ENCODE measurements at places on chromosomes 4 and X.

- peak; percentile 67 for DNase-seq
These were observed 2.1 kb upstream of the MTNR1A start for GRCh38 chr4:186557486-186557885.

- no peak for DNase-seq
These were observed 45.5 kb upstream of the RBM47 start for GRCh38 chr4:40675166-40675565.

GRCh38 chrX:39967348-39967747 is 130.4 kb downstream of the BCOR start:
- no peak for DNase-seq

GRCh38 chr4:165612936-165613335 is 234.1 kb downstream of the CPE start:
- DNase-seq: no peak

DNA sequence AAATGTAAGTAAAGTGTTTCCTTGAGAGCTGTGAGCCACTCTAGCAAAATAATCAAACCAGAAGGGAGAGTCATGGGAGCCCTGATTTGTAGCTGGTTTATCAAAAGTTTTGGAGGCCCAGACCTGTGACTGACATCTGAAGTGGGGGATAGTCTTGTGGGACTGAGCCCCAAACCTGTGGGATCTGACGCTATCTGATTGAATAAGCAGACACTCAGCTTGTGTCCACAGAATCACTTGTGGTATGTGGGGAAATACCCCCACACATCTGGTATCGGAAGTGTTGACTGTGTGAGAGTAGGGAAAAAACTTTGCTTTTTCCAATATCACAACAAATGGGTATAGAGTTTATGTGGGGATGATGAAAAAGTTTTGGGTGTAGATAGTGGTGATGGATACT is 35.4 kb downstream of the FUNDC1 start:
- DNase-seq: no peak

- no peak for DNase-seq
These were observed 1928.2 kb upstream of the TENM3 start for GRCh38 chr4:180314972-180315371.

DNA sequence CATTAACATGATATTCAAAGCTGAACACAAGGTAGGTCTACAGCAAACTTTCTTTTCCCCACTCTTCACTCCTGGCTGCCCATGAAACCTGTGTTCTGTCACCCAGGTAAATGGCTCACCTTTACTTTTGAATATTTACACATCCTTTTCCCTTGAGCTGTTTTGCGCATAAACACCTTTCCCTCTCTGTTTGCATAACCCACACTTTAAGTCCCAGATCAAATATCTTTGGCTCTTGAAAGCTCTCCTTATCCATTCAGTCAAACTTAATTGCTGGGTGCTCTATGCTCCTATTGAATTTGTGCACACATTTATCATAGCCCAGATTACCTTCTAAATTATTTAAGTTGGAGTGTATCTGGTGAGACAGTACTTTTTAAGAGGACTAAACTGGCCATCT is 51.7 kb upstream of the ATP8A1 start:
- no peak for DNase-seq

DNA sequence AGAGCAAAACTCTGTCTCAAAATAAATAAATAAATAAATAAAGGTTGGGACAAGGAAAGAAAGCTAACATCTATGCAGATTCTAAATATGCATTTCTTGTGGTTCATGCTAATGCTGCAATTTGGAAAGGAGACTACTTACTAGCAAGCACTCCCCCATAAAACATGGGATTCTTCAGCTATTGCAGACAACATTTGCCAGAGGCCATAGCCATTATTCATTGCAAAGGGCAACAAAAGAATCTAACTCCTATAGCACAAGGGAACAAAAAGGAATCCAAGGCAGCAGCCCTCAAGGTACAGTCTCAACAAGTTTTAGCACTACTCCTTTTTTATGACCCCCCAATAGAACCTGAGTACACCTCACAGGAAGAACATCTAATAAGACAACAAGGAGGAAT is 8.0 kb upstream of the HERC5 start:
- no peak for DNase-seq

DNA sequence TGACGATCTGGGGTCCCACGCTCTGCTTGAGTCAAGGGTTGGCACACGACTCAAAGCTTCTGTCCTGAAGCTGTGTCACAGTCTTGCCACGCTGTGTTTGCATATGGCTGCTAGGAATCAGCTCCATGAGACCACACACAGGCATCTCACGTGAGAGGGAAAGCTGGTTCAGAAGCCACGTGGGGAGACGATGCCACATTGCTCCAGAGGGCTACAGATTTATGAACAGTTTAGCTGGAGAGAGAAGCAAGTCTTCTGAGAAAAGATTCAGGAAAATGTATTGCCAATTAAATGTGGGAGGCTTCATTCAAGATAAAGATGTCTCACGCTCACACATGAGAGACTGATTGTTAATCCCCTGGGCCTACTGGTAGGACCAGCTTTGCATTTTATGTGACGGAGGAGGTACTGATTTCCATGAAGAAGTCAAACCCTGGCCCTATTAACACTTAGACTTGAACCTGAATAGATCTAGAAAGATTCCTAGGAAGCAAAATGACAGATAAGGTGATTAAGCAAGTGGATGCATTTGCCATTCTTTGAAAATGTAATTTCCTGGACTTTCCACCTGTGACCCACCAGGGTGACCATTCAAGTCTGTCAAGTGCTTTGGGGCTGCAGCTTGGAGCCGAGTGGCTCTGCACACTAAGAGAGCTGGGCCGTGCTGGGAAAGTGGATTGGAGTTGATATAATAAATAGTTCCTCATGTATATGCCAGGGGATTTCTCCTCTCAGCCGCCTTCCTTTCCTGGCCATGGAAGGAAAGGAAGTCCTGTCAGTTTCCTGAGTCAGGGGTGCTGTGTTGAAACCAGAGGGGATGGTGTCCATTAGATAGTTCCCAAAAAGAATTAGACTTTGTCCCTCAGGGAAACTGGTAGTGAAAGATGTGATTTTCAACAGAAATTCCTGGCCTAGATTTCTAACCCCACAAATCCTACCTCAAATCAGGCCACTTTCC is 29.0 kb downstream of the ENPP6 start:
- no peak for DNase-seq

DNA sequence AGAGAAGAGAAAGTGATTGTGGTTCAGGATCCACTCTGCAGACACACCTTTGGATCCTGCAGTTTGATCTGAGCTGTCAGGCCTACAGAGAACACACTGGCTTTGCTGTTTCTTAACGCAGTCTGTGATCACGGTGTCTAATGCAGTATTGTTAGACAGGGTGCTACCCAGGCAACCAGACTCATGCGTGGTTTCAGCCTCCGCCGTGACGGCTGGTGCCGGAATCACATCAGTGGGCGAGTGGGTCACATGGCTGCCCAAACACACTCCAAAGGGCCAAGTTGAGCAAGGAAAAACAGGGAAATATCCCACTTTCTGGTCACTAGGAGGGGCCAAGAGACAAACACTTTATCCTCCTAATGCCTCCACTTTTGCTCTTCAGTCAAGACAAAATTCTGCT is 27.5 kb downstream of the CCDC149 start:
- DNase-seq: no peak

- DNase-seq: peak; percentile 72
These were observed 27.3 kb upstream of the JADE1 start for GRCh38 chr4:128782076-128782715.

- no peak for DNase-seq
These were observed 108.3 kb downstream of the TENM3 start for GRCh38 chr4:182351485-182351884.

GRCh38 chr4:15920723-15921591 is 17.6 kb downstream of the FGFBP1 start:
- DNase-seq: peak; percentile 96

- DNase-seq: no peak
These were observed 157.8 kb downstream of the RELL1 start for GRCh38 chr4:37528166-37528885.

- peak; percentile 1 for DNase-seq
These were observed 213.3 kb downstream of the GLUD2 start for GRCh38 chrX:121260596-121261240.

GRCh38 chrX:39582091-39582490 is 515.7 kb downstream of the BCOR start:
- no peak for DNase-seq

DNA sequence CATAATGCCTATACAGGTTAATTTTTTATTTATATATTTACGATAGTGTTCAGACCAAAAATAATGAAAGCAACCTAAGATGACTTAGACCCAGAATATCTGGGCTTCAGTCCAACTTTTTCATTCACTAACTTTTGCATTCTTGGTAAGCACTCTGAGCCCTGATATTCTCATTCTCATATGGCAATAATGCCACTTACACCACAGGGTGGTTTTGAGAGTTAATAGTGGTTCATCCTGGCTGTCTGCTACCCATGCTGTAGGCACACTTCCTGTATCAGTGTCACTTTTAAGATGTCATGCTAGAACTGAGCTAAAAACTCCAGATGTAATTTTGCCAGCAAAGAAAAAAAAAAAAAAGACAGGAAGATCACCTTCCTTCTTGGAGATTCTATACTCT is 508.7 kb upstream of the FMR1 start:
- DNase-seq: no peak

- no peak for DNase-seq
These were observed 200.3 kb downstream of the ANTXR2 start for GRCh38 chr4:79872738-79873137.

- DNase-seq: peak; percentile 62
These were observed 43.1 kb upstream of the PPARGC1A start for GRCh38 chr4:23932901-23933308.

DNA sequence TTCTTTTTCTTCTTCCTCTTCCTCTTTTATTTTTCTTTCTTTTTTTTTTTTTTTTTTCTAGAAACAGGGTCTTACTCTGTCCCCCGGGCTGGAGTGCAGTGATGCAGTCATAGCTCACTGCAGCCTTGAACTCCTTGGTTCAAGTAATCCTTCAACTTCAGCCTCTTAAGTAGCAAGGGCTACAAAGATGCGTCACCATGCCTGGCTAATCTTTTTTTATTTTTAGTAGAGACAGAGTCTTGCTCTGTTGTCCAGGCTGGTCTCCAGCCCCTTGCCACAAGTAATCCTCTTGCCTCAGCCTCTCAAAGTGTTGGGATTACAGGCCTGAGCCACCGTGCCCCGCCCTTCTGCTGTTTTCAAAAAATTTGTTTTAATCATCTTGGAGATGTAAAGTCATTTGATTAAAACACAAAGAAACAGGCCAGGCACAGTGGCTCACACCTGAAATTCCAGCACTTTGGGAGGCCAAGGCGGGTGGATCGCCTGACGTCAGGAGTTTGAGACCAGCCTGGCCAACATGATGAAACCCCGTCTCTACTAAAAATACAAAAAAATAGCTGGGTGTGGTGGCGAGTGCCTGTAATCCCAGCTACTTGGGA is 28.1 kb downstream of the SYNPO2 start:
- DNase-seq: no peak

DNA sequence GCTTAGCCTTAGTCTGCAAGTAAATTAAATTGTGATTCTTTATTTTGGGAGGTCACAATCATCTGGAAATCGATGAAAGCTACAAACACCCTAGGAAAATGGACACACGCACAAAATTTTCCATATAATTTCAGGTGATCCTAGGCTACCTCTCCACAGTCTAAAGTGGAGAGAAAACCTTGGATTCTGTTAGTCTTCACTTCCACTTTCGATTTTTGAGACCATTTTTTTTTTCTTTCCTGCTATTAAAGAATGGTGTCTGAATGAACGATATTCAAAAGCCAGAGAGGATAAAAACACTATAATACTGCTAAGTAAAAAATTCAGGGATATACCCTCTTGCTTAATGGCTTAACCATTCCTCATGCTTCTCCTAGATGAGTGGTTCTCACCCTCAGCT is 1.7 kb downstream of the FBXL5 start:
- DNase-seq: no peak

DNA sequence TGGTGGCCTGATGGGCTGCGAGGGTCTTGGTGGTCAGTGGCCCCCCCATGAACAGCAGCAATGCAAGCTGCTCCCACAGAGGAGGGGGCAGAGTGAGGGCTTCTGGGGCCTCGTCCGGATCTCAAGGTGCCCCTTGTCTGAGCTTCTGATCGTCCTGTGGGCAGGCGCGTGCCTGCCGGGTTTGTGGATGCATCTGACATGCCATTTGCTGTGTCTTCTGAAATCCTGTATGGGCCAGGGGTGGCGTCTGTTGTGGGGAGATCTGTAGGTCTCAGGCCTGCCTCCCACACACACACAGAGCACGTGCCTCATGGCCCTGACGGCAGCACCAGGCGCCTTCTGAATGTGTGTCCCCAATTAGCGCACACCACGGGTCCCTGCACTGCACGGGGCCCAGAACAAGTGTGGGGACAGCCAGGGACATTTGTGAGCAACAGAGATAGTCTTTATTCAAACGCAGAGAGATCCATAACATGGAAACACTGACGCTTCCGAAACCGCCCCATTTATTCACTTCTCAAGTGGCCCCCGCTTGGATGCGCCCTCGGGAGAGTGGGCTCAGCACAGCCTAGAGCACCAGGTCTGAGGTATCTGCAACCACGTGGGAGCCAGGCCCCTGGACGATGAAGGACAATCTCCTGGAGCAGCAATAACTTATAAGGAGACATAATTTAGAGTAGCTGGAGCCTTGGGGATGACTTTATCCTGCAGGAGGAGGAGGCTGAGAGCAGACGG is 5.7 kb downstream of the SPON2 start:
- no peak for DNase-seq

DNA sequence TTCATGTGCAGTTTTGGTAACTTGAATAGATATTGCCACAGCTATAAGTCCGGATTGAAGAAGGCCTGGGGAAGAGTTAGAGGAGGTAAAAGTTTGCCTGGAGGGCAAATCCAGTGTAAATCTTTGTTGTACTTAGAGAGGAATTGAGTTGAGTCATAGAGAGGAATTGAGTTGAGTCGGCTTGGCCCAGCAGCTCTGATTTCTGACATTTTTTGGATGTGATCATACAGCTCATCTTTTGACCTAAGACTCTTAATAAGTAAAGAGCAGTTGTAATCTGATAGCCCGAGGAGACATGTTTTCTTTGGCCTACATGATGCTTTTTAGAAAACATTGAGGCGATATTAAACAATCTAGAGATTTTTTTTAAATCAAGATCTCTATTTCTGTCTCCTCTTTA is 3.9 kb downstream of the KIT start:
- peak; percentile 95 for DNase-seq

GRCh38 chr4:169662206-169662605 is 41.8 kb downstream of the CLCN3 start:
- DNase-seq: no peak
